Kidney (tissue), 22 donors: ENCODE measurements at places on chromosomes 2 and 18. TPM values are rescaled to one million over a fixed set of nuclear protein-coding genes. Genes with fewer than 3 reads are reported as not detected.

GRCh38 chr2:118968042-118968441 lies 26.0 kb downstream of the MARCO start:
- no peaks in the 10 kb centered on the region for H3K36me3 ChIP-seq
- no peak overlapping the region for H3K4me3 ChIP-seq
- H3K27me3 ChIP-seq, result no peaks in the 10 kb centered on the region
- no peaks in the 10 kb centered on the region for H3K4me1 ChIP-seq
- DNase-seq, result no peak

GRCh38 chr2:206886696-206887095 lies 52.6 kb upstream of the CPO start:
- no peaks in the 10 kb centered on the region for H3K27me3 ChIP-seq
- no peak overlapping the region for H3K27ac ChIP-seq
- H3K36me3 ChIP-seq, result peaks cover 3% of the 10 kb centered on the region
- DNase-seq, result no peak
- H3K4me3 ChIP-seq, result no peak overlapping the region

- no peak overlapping the region for H3K27ac ChIP-seq
- no peaks in the 10 kb centered on the region for H3K36me3 ChIP-seq
- DNase-seq, result no peak
- no peaks in the 10 kb centered on the region for H3K27me3 ChIP-seq
- H3K4me1 ChIP-seq, result no peaks in the 10 kb centered on the region
These were observed 331.6 kb upstream of the FANCL start for GRCh38 chr2:58572731-58573130.

DNA sequence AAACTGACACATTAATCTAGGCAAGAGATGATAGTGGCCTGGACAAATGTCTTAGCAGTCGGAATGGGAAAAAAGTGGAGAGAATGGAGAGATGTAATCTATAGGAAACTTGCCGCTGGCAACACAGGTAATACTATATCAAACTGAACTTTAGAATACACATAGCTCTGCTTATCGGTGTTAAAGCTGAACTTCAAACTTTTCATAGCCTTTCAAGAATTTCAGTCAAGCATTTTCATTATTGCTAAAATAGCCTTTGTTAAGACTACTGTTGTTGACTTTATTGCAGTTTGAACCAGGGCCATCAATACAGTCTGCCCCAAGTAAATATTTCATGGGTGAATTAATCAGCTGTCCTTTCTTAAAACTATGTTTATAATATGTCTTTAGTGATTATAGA lies 12.9 kb upstream of the CHST9 start:
- no peaks in the 10 kb centered on the region for H3K4me1 ChIP-seq
- H3K27ac ChIP-seq, result no peak overlapping the region
- H3K27me3 ChIP-seq, result no peaks in the 10 kb centered on the region

GRCh38 chr18:21914739-21915319 lies 174.2 kb downstream of the MIB1 start:
- no peaks in the 10 kb centered on the region for H3K27me3 ChIP-seq
- no peak overlapping the region for H3K27ac ChIP-seq
- no peaks in the 10 kb centered on the region for H3K36me3 ChIP-seq
- H3K4me3 ChIP-seq, result no peak overlapping the region
- peak; percentile 53 for DNase-seq

GRCh38 chr2:134344954-134345697 lies 91.3 kb downstream of the MGAT5 start:
- no peaks in the 10 kb centered on the region for H3K27me3 ChIP-seq
- H3K4me1 ChIP-seq, result no peaks in the 10 kb centered on the region
- DNase-seq, result no peak
- H3K27ac ChIP-seq, result no peak overlapping the region
- no peak overlapping the region for H3K4me3 ChIP-seq
- H3K36me3 ChIP-seq, result no peaks in the 10 kb centered on the region

DNA sequence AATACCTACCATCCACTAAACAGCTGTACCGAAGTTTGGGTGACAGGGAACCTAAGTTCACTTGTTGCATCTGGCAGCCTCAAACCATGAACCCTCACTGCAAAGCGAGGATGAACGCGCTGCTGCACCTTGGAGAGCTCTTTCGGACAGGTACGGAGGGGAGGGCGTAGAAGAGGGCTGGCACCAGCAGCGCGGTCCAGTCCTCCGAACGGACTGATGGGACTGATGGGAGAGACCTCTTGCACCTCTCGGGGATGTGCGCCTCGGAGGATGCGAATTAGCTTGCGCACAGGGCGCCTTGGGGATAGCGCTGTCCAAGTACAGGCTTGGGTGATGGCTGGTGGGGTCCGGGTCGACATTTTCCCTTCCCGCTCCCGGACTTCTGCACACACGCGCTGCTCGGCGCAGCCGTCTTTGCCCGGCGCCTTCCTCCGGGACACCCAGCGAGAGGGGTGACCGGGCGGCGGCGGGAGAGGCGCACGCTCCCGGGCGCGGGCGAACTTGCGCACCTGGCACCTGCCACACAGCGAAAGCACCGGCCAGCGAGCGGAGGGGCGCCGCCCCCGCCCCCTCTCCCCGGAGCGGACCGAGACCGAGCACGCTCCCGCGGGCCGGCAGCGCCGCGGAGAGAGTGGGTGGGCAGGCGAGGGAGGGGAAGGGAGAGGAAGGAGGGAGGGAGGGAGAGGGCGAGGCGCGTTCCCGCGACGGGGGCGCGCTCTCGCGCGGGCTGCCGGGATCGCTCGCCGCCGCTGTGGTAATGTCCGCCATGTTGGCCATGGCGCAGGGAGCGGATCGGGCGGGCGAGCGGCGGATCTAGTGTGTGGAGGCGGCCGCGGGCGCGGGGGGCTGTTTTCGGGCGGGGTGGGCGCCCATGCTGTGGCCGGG lies at the start of gene EPC2:
Gene EPC2 (plus strand): TSS at position 754 of the 885 bp plus-strand sequence. CDS start 267 bp downstream, outside the sequence.
- H3K4me3 ChIP-seq, result peak within 1 kb of the TSS; percentile 95
- DNase-seq, result peak; percentile 94
- H3K27me3 ChIP-seq, result no peaks in the 10 kb centered on the region
- no peaks in the 10 kb centered on the region for H3K36me3 ChIP-seq
- peaks cover 2% of the 10 kb centered on the region for H3K4me1 ChIP-seq

- H3K36me3 ChIP-seq, result no peaks in the 10 kb centered on the region
- DNase-seq, result no peak
- H3K4me1 ChIP-seq, result peaks cover 9% of the 10 kb centered on the region
- H3K27ac ChIP-seq, result no peak overlapping the region
These were observed 3.7 kb upstream of the CRIM1 start for GRCh38 chr2:36351736-36352349.

DNA sequence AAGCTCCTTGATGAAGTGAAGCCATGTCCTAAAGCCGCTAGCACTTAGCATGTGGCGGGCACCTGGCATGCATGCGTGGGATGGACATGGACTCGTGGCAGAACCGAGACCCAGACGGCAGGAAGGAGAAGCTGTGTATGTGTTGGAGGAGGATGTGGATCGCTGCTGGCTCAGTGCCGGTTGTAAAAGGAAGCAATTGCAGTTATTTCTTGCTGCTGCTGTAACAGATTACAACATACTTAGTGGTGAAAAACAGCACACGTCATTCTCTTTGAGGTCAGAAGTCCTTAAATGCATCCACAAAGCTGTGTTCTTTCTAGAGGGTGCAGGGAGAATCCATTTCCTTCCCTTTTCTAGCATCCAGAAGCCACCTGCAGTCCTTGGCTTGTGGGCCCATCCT lies 74.6 kb downstream of the AGAP1 start:
- H3K36me3 ChIP-seq, result peaks cover 3% of the 10 kb centered on the region
- peak; percentile 24 for DNase-seq
- H3K4me3 ChIP-seq, result no peak overlapping the region
- no peak overlapping the region for H3K27ac ChIP-seq
- peaks cover 22% of the 10 kb centered on the region for H3K4me1 ChIP-seq

AQP12B gene
- not detected for total RNA-seq

LIMS2 gene
- 101 TPM for total RNA-seq

COLEC12 gene
- 7.4 TPM for total RNA-seq

HOXD10 gene
- 35.4 TPM for total RNA-seq

LAMA3 gene
- 66.0 TPM for total RNA-seq
